Hair follicular keratinocyte (primary cell): ENCODE measurements at places on chromosomes 12 and 14. TPM values are rescaled to one million over a fixed set of nuclear protein-coding genes. Genes with fewer than 3 reads are reported as not detected.

Gene DIO3
- total RNA-seq = not detected in 2 replicates

Gene KLRD1
- total RNA-seq = not detected in 2 replicates

Gene CISTR
- not detected in 2 replicates for total RNA-seq

Gene ANO4
- 6.5 and 9.7 TPM in 2 replicates for total RNA-seq

Gene IL25
- not detected in 2 replicates for total RNA-seq

Gene RNF34
- 30.3 and 30.9 TPM in 2 replicates for total RNA-seq

Gene VRTN
- not detected in 2 replicates for total RNA-seq

Gene TMEM63C
- total RNA-seq = 0.08 and 1.9 TPM in 2 replicates

Gene ADSS1
- 0.91 and 5.7 TPM in 2 replicates for total RNA-seq

Gene TPPP2
- total RNA-seq = not detected in 2 replicates

Gene ASCL1
- total RNA-seq = not detected in 2 replicates

Gene PLA2G1B
- total RNA-seq = not detected in 2 replicates

Gene IGF1
- not detected in 2 replicates for total RNA-seq

Gene CLEC4A
- 0.23 TPM in 1 of 2 replicates, not detected in the other for total RNA-seq

Gene AKAP3
- 0.62 and 1.2 TPM in 2 replicates for total RNA-seq

Gene RILPL2
- total RNA-seq = 2.2 and 3.9 TPM in 2 replicates

Gene KCNH3
- 0.39 TPM in 1 of 2 replicates, not detected in the other for total RNA-seq

Gene KRT8
- 61.1 and 107 TPM in 2 replicates for total RNA-seq

Gene EMC9
- 22.3 and 37.2 TPM in 2 replicates for total RNA-seq

Gene MTERF2
- 1.7 and 3.5 TPM in 2 replicates for total RNA-seq

Gene NDRG2
- total RNA-seq = 2.8 and 7.8 TPM in 2 replicates

Gene EDDM3A
- total RNA-seq = not detected in 2 replicates

Gene GOLGA3
- 39.9 and 56.2 TPM in 2 replicates for total RNA-seq

Gene ZDHHC22
- total RNA-seq = not detected in 2 replicates

Gene GARIN6
- total RNA-seq = not detected in 2 replicates

Gene SMCO2
- total RNA-seq = 0.31 TPM in 1 of 2 replicates, not detected in the other

Gene CTSG
- not detected in 2 replicates for total RNA-seq
